HuH-7 (cell line): ENCODE measurements at places on chromosomes 12 and 14.
A peak's percentile ranks its signal among the peaks of the same experiment; 100 is the strongest.

- no peak for DNase-seq
These were observed 1.1 kb upstream of the RTRAF start for GRCh38 chr14:51988221-51988620.

DNA sequence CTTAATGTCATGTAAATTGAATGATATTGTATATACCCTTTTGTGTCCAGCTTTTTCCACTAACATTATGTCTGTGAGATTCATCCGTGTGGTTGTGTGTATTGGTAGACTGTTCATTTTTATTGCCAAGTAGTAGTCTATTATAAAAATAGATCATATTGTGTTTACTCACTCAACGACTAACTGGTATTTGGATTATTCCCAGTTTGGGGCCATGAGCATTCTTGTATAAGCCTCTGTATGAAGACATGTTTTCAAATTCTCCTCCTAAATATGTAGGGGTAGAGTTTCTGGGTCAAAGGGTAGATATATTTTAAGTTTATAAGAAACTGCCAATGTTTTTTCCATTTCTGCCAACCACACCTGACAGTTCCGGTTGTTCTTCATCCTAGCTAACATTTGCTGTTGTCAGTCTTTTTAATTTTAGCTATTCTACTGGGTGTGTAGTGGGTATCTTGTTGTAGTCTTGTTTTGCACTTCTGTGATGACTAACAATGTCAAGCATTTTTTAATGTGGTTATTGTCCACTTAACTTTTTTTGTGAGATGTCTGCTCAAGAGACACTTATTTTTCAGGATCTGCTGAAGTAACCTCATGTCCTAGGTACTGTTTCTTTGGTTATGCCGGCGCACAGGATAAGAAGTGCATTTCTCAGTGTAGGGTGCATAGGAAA lies 93.2 kb downstream of the DACT1 start:
- no peak for DNase-seq

GRCh38 chr12:117390866-117391265 lies 29.4 kb upstream of the NOS1 start:
- no peak for DNase-seq

DNA sequence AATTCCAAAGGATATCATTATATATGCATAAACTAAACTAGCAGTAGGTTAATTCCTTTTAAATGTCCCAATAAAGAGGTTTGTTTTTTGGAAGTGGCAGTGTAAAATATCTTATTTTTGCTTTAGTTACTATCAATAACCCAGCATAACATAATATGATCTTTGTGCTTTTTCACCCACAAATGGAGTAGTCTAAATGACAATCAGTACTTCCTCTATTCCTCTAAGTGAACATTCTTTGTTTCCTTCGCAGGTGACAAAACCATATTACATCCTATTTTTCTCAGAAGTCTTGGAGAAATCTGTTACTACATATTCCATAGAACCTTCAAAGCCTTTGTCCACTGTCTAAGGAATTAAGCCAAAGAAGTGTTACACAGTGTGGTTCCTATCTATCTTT lies 62.5 kb downstream of the MED13L start:
- DNase-seq = no peak

GRCh38 chr14:29030970-29031369 lies 264.4 kb downstream of the FOXG1 start:
- DNase-seq = no peak

GRCh38 chr12:69779928-69780327 lies 41.3 kb downstream of the RAB3IP start:
- DNase-seq = peak; percentile 39

- DNase-seq = no peak
These were observed 13.0 kb downstream of the ZFP36L1 start for GRCh38 chr14:68779761-68780323.

GRCh38 chr12:68831272-68831671 lies 23.3 kb downstream of the MDM2 start:
- DNase-seq = no peak

GRCh38 chr14:41222581-41222980 lies 384.1 kb upstream of the LRFN5 start:
- no peak for DNase-seq

DNA sequence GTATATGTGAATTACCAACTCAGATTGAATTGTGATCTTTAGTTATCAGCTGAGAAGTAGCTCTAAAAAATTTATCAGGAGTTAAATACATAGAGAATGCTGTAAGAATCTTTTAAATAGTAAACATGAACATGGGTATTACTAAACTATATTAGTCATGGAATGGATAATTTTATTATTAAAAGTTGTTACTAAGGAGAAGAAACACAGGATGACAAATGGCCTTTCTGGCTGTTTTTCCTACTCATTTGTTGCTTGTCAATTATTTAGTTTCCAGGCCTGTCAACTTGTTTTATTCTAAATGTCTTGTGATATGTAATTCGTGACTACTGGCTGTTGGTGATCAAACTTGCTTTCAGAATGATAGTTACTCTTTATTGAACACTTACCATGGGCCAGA lies 58.7 kb downstream of the KTN1 start:
- no peak for DNase-seq

- DNase-seq = no peak
These were observed 19.3 kb upstream of the BICD1 start for GRCh38 chr12:32087306-32087705.

- DNase-seq = no peak
These were observed 27.9 kb downstream of the PPP2R5E start for GRCh38 chr14:63515240-63515639.

DNA sequence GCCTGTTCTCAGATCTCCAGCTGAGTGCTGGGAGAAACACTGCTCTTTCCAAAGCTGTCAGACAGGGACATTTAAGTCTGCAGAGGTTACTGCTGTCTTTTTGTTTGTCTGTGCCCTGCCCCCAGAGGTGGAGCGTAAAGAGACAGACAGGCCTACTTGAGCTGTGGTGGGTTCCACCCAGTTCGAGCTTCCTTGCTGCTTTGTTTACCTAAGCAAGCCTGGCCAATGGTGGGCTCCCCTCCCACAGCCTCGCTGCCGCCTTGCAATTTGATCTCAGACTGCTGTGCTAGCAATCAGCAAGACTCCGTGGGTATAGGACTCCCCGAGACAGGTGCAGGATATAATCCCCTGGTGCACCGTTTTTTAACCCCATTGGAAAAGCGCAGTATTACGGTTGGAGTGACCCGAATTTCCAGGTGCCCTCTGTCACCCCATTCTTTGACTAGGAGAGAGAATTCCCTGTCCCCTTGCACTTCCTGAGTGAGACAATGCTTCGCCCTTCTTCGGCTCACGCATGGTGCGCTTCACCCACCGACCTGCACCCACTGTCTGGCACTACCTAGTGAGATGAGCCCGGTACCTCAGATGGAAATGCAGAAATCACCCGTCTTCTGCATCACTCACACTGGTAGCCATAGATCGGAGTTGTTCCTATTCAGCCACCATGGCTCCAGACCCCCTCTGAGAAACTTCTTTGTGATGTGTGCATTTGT lies 650.3 kb upstream of the ALG10B start:
- DNase-seq = no peak

DNA sequence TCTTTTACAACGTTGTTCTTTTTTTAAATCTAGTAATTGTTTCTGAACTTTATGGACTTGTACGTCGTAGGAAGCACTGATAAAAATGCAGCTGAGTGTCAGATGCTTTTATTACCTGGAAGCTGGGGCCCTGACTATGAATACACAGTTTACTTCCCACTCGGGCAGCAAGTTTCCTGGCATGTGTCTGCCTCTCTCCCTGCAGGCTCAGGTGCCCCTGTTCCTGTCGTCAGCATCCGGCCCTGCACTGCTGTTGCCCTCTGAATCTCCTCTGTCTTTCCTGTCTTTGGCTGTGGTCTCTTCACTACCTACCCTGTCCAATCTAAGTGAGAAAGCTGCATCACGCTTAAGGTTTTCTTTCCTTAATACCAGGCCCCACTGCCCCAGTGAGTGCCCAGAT lies 75.8 kb downstream of the PELI2 start:
- no peak for DNase-seq

- DNase-seq = no peak
These were observed 754.3 kb upstream of the TBX3 start for GRCh38 chr12:115438314-115438713.

DNA sequence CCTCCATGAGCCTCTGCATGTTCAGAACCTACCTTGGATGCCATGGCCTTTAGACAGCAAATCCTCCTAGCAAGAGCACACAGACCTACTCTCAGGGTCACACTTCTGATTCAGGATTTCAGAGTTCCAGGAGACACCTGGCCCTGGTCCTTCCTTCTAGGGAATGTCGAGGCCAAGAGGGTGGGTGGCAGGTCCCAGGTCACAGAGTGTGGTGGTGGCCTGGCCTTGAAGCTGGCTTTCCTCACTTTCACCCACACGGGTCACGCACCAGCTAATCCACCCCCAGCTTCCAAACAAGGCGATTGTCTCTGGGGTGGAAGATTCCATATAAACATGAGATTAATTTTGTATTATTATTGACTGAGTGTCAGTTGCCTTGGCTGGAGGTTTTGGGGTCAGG lies 328.3 kb upstream of the RTL1 start:
- DNase-seq = no peak

DNA sequence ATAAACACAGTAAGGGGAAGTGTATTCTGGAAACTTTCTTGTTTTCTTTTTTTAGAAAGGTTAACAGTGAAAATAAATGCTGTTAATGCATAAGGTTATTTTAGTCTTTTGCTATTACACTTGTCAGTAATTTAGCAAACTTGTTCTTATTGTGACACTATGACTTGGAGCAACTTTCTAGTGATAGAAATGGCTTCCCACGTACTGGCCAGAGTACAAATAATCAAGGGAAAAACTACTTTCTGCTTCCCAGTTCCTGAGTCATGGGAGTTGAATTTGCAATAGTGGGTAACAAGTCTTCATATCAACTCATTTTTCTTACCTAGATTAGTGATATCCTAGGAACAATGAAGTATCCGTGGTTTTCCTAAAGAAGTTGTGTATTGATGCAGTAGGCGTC lies 1072.3 kb downstream of the FLRT2 start:
- DNase-seq = no peak
